ENCODE measurements at places on chromosomes 12 and 14.

DNA sequence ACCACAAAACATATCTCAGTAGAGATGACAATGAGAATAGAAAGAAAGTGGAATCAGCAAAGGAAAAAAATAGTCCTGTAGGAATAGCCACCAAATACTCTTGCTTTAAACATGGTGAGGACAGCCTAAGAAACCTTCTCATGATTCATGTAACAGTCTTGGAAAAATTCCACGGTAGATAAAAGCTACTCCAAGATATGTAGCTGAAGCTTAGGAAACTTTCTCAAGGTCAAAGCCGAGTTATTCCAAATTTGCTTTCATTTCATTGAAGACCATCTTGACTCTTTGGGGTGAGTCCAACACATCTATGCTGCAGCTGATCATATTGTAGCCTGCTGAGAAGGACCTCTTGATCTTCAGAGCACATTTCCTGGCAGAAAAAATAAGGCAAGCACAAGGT lies 157.6 kb downstream of the PAH start:
- no peak overlapping the region for H3K27ac ChIP-seq
- H3K36me3 ChIP-seq: no peaks in the 10 kb centered on the region
- H3K4me3 ChIP-seq: no peak overlapping the region
- DNase-seq: no peak
- no peaks in the 10 kb centered on the region for H3K27me3 ChIP-seq

DNA sequence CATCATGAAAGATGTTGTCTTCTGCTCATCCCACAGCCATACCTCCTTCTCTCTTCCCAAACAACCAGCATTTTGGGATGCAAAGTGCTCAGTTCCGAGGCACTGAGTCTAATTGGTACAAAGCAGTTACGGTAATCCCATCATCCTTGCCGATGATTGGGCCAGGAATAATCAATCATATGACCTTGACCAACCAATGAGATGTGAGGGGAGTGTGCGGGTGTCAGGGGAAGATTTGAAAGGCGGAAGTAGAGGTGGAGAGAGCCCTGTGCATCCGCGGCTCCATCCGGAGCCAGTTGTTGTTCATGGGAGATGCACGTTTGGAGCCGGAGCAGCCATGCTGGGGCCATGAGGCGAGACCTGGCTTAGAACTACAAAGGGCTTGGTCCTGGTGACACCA lies 67.3 kb downstream of the SYNE3 start:
- H3K36me3 ChIP-seq: peaks cover 7% of the 10 kb centered on the region
- no peaks in the 10 kb centered on the region for H3K4me1 ChIP-seq
- DNase-seq: no peak
- no peak overlapping the region for H3K4me3 ChIP-seq

GRCh38 chr14:91417120-91417982 lies at the start of gene CCDC88C:
TSS of gene CCDC88C (minus strand) at chr14:91417820. CDS start at chr14:91417690, 130 bp downstream.
- no peaks in the 10 kb centered on the region for H3K27me3 ChIP-seq
- H3K27ac ChIP-seq: peak within 1 kb of the TSS; percentile 85
- no peaks in the 10 kb centered on the region for H3K36me3 ChIP-seq
- DNase-seq: peak; percentile 15
- H3K4me3 ChIP-seq: peak within 1 kb of the TSS; percentile 87

DNA sequence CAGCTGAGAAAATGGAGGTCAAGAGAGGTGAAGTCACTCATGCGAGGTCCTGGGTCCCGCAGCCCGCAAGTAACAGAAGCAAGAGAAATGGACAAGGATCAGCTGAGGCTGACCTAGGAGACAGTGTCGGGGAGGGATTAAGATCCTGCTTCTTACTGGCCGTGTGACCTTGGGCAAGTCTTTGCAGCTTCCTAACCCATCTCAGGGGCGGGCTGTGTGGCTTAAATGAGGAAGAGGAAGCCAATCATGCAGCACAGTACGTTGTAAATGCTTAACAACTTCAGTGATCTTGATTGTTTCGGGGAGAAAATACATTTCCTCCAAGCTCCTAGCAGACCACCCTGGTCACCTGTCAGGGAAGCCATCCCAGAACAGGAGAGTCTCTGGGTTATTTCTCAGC lies 7.1 kb upstream of the PGF start:
- no peaks in the 10 kb centered on the region for H3K36me3 ChIP-seq
- no peak for DNase-seq
- H3K4me1 ChIP-seq: no peaks in the 10 kb centered on the region
- H3K27ac ChIP-seq: no peak overlapping the region
- H3K4me3 ChIP-seq: no peak overlapping the region
- no peaks in the 10 kb centered on the region for H3K27me3 ChIP-seq

DNA sequence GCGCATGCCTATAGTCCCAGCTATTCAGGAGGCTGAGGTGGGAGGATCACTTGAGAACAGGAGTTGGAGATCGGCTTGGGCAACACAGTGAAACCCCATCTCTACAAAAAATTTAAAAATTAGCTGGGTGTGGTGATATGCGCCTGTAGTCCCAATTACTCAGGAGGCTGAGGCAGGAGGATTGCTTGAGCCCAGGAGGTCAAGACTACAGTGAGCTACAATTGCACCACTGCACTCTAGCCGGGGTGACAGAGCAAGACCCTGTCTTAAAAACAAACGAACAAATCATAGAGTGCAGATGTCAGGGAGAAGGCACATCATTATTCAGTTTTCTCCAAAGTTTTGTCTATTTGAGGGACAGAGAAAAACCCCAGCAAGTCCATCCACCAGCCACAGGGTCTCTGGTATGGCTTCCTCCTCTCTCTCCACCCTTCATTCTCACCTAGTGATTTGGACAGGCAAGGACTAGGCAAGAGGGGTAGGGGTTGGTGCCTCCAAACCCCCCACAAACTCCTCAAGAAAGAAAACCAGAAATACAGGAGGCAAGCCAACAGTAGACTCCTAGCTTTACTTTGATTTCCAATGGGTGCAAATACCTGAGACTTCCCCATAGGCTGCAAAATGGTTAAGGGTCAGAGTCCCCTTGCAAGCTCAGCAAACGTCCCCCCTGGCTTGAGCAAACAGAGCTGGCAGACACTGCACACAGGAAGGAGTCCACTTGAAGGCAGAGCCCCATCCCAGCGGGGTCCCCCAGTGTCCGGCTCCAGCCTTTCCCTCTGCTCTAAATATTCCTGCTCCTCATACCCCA lies 26.5 kb upstream of the RPLP0 start:
- no peak for DNase-seq

- no peak overlapping the region for H3K4me3 ChIP-seq
- H3K36me3 ChIP-seq: no peaks in the 10 kb centered on the region
- H3K27ac ChIP-seq: no peak overlapping the region
- no peaks in the 10 kb centered on the region for H3K27me3 ChIP-seq
Observed at GRCh38 chr12:25694072-25694471, 141.0 kb upstream of the LMNTD1 start.

GRCh38 chr14:99545586-99545985 lies 58.4 kb downstream of the CCDC85C start:
- H3K27me3 ChIP-seq: no peaks in the 10 kb centered on the region
- no peaks in the 10 kb centered on the region for H3K36me3 ChIP-seq
- no peak overlapping the region for H3K27ac ChIP-seq
- H3K4me3 ChIP-seq: no peak overlapping the region

GRCh38 chr12:70507442-70507841 lies 129.8 kb downstream of the PTPRB start:
- H3K4me1 ChIP-seq: no peaks in the 10 kb centered on the region
- no peak overlapping the region for H3K27ac ChIP-seq
- H3K36me3 ChIP-seq: no peaks in the 10 kb centered on the region
- DNase-seq: no peak
- H3K4me3 ChIP-seq: no peak overlapping the region

GRCh38 chr14:81309511-81309910 lies 88.8 kb upstream of the GTF2A1 start:
- no peak for DNase-seq
- H3K4me1 ChIP-seq: peaks cover 1% of the 10 kb centered on the region
- H3K27me3 ChIP-seq: no peaks in the 10 kb centered on the region
- peaks cover 5% of the 10 kb centered on the region for H3K36me3 ChIP-seq
- no peak overlapping the region for H3K4me3 ChIP-seq

GRCh38 chr12:6097411-6097810 lies 27.1 kb downstream of the VWF start:
- no peak for DNase-seq
- no peaks in the 10 kb centered on the region for H3K36me3 ChIP-seq
- peaks cover 15% of the 10 kb centered on the region for H3K4me1 ChIP-seq
- no peaks in the 10 kb centered on the region for H3K27me3 ChIP-seq
- H3K4me3 ChIP-seq: no peak overlapping the region

- no peak overlapping the region for H3K27ac ChIP-seq
- no peak overlapping the region for H3K4me3 ChIP-seq
- H3K4me1 ChIP-seq: no peaks in the 10 kb centered on the region
- no peak for DNase-seq
Observed at GRCh38 chr12:24778486-24779304, 170.2 kb downstream of the BCAT1 start.

DNA sequence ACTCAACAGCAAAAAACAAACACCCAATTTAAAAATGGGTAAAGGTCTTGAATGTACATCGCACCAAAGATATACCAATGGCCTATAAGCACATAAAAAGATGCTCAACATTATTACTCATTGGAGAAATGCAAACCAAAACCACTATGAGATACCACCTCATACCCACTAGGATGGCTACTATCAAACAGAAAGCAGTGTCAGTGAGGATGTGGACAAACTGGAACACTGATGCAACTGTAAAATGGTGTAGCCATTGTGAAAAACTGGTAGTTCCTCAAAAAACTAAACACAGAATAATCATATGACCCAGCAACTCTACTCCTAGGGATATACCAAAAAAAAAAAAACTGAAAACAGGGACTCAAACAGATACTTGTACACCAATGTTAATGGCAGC lies 49.3 kb downstream of the CDK17 start:
- H3K4me1 ChIP-seq: peaks cover 58% of the 10 kb centered on the region
- H3K27ac ChIP-seq: no peak overlapping the region
- no peaks in the 10 kb centered on the region for H3K27me3 ChIP-seq
- H3K36me3 ChIP-seq: no peaks in the 10 kb centered on the region

DNA sequence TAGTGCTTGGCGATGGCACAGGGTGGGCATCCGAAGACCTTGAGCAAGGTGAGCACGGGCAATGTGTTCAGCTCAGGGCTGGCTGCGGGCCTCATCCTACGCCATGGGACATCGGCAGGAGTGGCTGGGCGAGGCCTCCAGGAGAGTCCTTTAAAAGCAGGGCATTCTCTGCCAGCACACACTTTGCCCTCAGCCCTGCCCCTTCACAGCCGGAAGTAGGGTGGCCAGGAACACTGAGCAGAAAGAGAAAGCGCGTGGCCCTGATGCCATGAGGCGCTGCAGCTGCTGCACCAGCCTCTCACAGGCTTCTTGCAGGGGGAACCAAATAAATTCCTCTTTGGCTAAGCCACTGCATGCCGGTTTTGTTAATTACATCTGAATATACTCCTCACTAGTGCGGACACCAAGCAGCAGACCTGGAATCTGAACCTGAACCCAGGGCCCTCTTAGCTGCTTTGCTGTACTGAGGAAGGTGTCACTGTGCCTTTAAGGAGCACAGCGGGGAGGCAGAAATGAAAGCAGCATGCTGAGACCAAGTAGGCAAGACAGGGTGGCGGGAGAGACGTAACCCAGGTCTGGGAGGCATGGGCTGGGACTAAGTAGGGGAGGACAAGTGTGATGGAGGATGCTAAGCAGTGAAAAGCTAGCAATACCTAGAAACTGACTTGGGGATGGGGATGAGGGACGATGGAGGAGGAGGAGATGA lies 155.2 kb downstream of the TTC7B start:
- no peak overlapping the region for H3K4me3 ChIP-seq
- no peak for DNase-seq
- H3K36me3 ChIP-seq: peaks cover 12% of the 10 kb centered on the region
- H3K27me3 ChIP-seq: no peaks in the 10 kb centered on the region
- H3K27ac ChIP-seq: no peak overlapping the region

GRCh38 chr12:11649413-11650285 lies at the start of gene ETV6:
TSS of gene ETV6 (plus strand) at chr12:11649674. CDS start at chr12:11650128, 454 bp downstream.
- peaks cover 48% of the 10 kb centered on the region for H3K4me1 ChIP-seq
- no peaks in the 10 kb centered on the region for H3K36me3 ChIP-seq
- no peaks in the 10 kb centered on the region for H3K27me3 ChIP-seq
- no peak for DNase-seq

- peaks cover 32% of the 10 kb centered on the region for H3K4me1 ChIP-seq
- no peaks in the 10 kb centered on the region for H3K27me3 ChIP-seq
- no peak overlapping the region for H3K27ac ChIP-seq
- H3K4me3 ChIP-seq: no peak overlapping the region
- no peak for DNase-seq
- H3K36me3 ChIP-seq: peaks cover 10% of the 10 kb centered on the region
Observed at GRCh38 chr14:88614218-88614907, 51.5 kb downstream of the ZC3H14 start.

DNA sequence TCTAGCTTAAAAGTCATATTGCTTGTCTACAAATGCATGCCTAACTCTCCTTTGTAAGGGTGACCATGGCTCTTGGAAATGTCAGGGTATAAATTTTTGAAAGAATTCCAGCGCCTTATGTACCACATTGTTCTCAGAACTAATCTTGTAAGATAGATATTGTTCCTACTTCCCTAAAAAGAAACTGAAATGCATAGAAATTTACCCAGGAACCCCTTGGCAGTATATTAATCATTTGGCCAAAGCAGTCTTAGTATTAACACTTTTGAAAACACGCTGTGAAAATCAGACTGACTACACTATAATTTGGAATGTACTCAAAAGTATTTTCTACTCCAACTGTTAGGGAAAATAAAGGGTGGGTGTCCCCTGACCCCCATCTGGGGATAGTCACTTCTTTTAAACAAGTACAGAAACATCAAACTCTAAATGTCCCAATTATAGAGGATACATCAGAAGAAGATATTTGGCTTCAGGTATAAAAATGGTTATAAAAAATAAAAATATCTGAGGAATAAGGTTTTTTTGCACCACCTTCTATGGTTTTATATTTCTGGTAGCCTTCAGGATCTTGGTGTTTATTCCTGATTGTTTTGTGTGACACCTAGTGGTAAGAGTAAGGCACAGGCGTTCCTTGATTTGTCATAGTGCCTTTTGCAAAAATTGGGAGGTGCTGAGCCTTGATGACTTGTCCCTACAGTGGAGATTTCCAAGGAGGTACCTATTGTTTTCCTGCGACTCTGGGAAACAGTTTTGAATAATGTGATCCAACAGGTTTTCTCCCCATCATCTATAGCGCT lies 2.2 kb upstream of the NFKBIA start:
- H3K36me3 ChIP-seq: peaks cover 20% of the 10 kb centered on the region
- H3K4me3 ChIP-seq: no peak overlapping the region
- H3K27ac ChIP-seq: peak overlapping the region; percentile 45
- peaks cover 62% of the 10 kb centered on the region for H3K4me1 ChIP-seq

DNA sequence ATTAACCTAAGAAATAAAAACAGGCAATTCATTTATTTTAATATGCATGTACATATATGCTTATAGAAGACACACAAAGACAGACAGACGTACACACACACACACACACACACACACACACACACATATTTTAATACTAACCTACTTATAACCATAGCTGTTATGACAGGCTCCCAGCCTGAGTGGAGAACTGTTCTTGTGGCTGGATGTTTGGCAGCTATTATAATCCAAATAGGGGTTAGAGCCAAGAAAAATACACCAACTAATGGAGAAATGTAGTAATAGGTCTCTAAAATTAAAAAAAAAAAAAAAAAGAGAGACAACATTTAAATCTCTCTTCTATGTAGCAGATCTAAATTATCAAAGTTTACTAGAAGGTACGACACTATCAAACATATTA lies 91.8 kb downstream of the SLC41A2 start:
- H3K36me3 ChIP-seq: no peaks in the 10 kb centered on the region
- no peaks in the 10 kb centered on the region for H3K27me3 ChIP-seq
- H3K4me3 ChIP-seq: no peak overlapping the region
- DNase-seq: no peak
- no peak overlapping the region for H3K27ac ChIP-seq
- H3K4me1 ChIP-seq: no peaks in the 10 kb centered on the region

Measured in esophagus squamous epithelium (tissue), 5 donors.